Kidney glomerular epithelial cell (primary cell): ENCODE measurements at places on chromosomes 7 and 10.

DNA sequence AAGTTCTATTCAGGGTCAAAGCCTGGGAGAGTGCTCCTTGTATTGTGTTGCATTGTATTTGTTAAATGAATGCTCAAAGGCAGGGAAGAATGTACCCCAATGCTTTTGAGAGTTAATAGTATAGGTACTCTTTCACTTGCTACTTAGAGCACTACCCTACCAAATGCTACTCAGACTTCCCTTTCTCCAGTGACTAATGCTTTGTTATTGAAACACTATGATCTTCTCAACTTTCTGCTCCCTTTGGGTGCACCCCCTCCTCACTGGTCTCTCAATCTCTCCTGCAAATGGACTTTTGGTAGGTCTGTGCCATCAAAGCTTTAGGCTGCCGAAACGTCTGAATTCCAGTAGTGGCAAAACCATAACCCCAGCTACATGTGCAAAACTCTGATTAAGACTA, 177.7 kb upstream of the AHR start:
- no peak for DNase-seq

GRCh38 chr10:52424341-52424740, 110.3 kb downstream of the DKK1 start:
- DNase-seq = no peak

DNA sequence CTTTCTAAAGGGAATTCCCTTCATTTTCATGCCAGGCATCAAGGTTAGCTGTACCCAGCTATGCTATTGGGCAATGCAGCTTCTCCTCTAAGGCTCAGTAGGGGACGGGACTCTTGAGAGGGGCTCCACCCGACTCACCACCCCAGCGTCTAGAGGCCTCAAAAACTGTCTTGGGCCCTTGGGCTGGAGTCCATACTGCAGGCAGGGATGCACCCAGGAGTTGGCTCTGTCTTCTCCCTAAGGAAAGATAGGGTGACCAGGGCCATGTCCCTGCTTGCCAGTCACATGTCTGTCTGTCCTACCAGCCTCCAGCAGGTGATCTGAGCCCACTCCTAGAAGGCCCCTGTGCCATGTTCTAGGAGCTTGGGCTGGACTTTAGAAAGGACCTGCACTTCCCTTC, 1.2 kb downstream of the OPN4 start:
- no peak for DNase-seq

DNA sequence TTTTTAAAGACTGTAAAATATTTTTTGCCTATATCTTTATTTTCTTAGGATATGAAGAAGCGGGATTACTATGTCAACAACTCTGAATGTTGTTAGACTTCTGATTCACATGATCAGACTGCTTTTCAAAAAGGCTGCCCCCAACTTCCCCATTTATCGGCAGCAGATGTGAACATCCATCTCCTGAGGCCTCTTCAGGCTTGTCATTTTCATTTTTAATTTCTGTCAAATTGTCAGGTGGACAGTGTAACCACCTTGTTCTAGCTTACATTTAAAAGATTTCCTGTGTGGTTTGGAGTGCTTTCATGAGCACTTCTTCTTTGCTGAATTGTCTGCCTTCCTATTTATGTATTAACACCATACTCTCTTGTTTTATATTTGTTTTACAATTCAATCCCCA, 78.8 kb upstream of the GSDME start:
- DNase-seq = no peak

GRCh38 chr7:29397398-29397797, 166.2 kb upstream of the PRR15 start:
- DNase-seq = no peak

- DNase-seq = peak; percentile 25
Observed at GRCh38 chr10:69389827-69390490, 26.8 kb downstream of the TACR2 start.

DNA sequence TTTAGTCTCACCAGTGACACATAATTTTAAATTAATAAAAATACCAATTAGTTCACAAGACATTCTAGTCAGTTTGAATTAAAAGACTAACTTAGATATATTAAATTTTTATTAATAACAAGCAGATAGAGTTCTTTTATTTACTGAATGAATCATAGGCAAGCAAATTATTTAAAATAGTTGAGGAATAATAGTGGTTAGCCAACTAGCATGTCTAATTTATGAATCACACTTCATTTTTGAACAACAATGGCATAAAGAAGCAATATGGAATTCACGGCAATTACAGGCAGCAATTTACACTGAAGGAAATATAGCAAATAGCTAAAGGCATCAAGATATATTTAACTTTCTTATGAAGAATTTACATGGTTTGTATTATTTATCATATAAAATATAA, 187.0 kb upstream of the SLC26A5 start:
- no peak for DNase-seq

DNA sequence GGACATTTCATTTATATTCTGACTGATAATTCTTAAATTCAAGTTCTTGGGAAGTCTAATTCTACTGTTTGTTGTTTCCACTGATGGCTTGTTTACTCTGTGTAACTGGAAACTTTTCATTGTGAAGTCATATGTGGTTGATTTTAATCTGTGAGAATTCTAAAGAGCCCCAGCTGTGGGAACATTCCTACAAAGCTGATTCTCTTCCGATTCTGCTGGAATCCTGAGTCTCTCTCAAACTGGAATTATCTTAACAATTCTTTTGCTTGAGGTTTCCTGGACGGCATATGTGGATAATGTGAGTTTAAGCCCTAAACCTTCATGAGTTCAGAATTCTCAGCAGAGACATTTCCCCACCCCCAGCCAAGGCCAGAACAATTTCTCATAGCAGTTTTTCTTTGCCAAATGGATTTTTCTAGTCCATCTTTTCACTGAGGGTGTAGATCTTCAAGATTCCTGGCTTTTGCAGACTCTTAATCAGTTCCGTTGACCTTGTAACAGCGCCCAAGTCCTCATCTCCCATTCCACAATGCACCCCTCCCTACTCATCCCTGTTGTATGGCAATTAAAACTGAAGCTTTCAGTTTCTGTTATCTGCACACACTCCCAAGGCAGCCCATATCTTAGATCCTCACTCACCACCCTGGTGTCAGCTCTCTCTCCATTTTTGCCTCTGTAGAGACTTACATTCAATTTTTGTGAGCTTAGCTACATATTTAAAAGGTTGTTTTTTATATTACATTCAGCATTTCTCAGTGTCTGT, 37.6 kb downstream of the GRM8 start:
- DNase-seq = no peak

- no peak for DNase-seq
Observed at GRCh38 chr7:153496257-153496656, 555.9 kb upstream of the DPP6 start.

GRCh38 chr7:40977533-40977932, 725.4 kb downstream of the INHBA start:
- no peak for DNase-seq

DNA sequence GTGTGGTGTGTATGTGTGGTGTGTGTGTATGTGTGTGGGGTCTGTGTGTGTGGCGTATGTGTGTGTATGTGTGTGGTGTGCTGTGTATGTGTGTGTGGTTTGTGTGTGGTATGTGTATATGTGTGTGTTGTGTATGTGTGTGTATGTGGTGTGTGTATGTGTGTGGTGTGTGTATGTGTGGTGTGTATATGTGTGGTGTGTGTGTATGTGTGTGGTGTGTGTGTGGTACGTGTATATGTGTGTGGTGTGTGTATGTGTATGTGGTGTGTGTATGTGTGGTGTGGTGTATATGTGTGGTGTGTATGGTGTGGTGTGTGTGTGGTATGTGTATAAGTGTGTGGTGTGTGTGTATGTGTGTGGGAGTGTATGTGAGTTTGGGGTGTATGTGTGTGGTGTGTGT, 428.7 kb downstream of the PAXIP1 start:
- no peak for DNase-seq

DNA sequence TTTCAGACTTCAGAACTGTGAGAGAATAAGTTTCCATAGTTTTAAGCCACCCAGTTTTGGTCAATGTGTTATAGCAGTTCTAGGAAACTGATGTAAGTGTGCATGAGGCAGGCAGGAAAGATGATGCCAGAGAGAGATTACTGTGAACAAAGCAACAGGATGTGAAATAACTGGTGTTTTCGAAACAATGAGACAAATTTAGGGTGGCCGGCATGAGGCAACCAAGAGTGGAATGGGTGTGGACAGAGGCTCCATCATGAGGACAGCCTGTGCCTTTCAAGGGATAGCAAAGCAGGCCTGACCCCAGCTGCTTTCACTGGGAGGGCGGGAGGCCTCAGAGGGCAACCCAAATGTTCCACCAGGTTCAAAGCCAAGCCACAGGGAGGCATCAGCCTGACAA, 67.3 kb upstream of the UCN3 start:
- no peak for DNase-seq

DNA sequence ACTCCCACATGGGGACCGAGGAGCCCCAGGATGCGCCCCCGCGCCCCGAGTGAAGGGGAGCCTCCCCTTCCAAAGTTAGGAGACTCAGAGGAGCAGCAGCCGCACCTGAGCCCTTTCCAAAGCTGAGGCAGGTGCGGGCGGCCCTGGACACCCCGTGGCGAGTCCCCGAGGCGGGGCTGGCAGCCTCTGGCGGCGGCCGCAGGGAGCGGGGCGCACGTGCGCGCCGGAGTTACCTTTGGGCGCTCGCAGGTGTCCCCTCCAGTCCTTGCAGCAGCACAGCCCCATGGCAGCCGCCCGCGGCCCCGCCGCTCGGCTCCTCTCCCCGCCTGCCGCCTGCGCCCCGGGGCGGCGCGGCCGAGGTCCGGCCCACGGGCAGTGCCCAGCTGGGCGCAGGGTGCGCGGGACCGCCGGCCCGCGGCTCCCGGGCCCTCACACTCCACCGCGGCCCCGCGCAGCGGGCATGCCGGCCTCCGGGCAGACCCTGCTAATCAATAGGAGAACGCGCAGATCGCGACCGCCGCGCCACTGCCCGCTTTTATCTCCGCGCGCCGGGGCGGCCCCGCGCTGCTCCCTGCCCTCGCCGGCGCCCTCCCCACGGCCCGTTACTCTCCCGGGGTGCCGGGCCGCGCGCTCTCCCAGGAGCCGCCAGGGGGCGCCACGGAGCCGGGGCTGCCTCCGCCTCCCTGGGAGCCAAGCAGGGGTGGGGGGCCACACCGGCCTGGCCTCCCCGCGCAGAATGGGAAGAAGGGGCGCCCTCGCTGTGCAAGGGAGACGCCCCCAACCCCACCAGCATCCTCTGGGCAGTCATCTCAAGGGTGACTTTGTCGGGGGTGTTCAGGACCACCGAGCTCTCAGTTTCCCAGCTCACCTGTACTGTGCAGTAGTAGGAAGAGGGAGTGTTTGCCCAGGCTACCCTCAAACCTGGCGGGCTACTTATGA, 80.8 kb downstream of the ARHGAP22 start:
- DNase-seq = no peak

DNA sequence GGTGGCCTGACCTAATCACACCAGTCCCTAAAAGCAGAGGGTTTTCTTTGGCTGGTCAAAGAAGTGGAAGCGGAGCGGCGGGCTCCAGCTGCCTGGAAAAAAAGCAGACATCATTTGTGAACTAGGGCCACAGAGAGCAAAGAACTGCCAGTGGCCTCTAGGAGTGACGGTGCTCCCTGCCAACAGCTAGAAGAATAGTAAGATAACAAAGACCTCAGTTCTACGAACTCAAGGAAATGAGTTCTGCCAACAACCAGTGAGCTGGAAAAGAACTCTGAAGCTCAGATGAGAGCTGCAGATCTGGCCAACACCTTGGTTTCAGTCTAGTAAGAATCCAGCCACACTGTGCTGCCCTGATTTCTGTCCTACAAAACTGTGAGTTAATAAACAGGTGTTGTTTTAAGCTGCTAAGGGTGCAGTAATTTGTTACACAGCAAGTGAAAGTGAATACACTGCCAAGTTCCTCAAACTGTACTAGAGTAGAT, 178.0 kb downstream of the SRPK2 start:
- DNase-seq = peak; percentile 14

GRCh38 chr7:47458057-47458456, 123.9 kb downstream of the TNS3 start:
- DNase-seq = peak; percentile 36

DNA sequence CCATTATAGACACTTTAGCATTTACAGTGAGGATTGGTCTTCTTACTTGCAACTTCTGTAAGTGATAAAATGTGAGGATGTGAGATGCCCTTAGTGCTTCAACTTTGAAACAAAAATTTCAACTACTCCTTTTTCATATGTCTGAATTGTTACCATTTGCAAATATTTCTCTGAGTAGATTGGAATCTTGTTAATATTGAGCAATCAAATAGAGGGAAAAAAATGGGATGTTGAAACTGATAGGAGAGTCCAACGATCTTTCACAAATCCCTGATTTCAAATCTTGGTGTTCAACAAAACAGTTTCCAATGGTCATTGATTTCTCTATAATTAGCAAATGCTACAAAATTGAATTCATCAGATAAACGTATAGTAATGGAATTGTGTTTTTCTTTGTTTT, 5.5 kb upstream of the SNX10 start:
- no peak for DNase-seq

DNA sequence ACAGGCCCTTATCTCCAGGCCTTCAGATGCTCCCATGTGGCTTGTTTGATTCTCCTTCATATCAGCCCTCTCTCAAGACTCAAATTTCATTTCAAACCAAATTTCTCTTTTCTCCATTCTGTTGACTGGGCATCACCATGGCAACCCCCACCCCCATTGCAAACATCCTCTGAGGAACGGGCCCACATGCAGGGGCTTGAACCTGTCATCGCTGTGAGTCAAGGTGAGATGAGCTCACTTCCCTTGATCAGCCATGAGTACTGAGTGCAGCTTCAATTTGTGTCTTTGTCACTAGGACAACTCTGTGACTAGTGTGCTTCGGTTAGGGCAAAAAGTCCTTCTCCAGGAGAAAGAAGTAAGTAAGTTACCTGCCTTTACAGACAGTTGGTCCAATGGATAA, 41.9 kb downstream of the CALML3 start:
- no peak for DNase-seq

GRCh38 chr10:112507046-112507445, 60.0 kb downstream of the VTI1A start:
- DNase-seq = no peak

DNA sequence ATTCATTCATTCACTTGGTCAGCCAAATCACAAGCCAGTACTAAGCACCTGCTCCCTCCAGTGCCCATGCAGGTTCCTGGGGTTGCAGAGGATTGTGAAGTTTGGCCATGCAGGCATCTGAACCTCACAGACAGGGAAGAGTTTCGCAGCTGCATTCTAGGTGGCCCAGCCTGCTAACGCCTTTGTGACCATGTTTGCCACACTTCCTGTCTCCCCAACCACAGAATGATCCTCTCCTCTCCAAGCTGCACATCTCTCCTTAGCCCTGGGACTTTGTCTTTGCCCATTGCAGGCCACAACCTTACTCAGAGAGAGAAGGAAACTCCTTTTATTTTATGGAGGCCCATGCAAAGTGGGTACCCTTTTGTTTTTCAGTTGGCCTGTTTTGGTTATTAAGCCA, 31.8 kb downstream of the EPDR1 start:
- DNase-seq = no peak
